ENCODE measurements at places on chromosomes 7 and 10.

DNA sequence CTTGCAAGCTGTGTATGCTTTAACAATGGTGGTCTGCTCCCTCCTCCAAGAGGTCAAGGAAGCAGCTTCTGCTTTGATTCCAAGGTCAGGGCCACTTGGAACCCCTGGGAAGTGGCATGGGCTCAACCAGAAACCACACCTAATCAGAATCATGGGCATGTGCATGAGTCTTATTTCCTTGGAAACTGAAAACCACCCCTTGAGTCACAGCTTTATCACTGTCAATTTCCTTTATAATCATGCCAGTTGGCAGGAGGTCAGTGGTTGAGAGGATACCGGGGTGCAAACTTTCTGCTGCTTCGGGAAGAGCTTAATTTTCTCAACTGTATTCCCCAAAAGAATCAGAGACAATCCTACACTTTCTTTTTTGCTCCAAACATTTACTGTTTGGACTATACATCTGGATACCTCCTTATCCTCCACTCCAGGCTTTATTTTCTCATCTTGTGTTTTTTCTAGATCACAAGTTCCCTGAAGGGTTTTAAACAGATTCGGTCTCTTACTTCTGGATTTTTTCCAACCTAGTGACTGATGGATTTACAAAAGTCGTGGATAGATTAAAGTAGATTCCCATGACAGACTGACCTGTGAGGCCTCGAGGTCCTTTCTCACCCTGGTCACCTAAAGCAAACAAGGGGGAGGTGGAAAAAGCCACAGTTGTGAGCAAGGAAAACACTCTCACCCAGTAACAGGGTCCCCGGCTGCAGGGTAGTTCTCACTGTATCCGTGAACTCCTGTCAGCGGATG is 36.0 kb downstream of the COL17A1 start:
- DNase-seq = no peak

GRCh38 chr10:102649797-102650654 is 5.7 kb downstream of the TRIM8 start:
- DNase-seq = no peak

DNA sequence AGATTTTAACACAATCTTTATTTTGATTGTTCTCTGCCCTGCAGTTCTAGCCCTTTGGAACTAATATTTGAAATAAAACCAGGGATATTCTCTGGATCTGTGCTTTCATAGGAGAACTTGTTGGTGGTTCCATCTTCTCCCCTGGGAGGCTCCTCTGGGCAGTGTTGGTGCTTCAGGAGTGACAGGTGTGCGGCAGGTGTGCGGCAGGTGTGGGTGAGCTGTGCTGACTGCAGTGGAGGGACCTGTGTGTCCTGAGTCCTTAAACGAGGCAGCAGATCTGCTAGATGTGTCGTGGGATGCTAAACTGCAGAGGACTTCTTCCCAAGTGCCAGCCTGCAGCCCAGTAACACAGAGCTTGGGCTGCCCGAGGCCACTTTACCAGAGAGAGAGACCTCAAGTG is 98.4 kb downstream of the LYZL1 start:
- no peak for DNase-seq

GRCh38 chr7:129468547-129468946 is 33.8 kb upstream of the SMKR1 start:
- DNase-seq = no peak

DNA sequence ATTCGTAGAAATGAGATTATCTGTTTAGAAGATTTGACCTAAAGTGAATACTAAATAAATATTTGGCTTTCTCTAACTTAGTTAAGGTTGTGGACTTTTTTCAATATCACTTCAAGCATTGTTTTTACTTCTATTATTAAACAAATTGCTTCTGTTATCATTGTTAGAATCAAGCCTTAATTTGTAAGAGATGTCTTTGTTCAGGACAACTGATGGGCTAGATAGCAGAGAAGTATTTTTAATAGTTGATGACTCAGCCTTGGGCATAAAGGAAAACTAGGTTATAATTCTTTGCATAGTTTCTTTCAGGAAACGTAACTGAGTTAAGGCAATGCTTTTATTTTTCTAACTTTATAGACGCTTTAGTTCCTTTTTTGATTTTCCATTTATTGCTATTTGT is 128.8 kb upstream of the SMIM30 start:
- DNase-seq = no peak

- DNase-seq = no peak
Measured at GRCh38 chr10:129706081-129706480, 239.0 kb downstream of the MGMT start.

- no peak for DNase-seq
Measured at GRCh38 chr10:106931159-106931852, 233.2 kb downstream of the SORCS1 start.

DNA sequence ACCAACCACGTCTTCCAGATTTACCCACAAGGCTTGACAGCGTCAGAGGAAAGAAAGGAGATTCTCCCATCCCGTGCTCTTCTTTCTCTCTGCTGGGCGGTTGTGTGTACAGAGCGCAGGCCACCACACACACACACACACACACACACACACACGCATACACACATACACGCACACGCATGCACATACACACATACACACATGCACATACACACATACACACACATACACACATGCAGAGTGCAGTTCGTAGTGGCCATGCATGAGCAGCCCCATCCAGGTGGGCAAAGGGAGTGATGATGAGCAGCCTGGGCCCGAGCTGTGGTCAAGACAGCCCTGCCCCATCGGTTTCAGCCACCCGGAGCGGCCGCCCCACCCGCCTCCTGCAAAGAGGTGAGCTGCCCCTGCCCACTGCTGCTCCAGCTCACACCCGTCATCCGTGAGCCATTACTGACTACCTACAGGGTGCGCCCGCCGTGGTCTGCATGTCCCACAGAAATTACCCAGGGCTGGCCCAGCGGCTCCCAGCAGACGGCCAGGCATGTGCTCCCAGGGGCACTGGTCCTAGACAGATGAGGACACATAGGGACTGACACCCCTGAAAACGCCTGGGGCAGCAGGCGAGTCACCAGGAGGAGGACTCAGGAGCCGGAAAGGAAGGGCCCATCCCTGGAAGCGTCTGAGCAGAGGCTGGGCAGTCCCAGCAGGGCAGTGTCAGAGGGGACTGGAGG is 69.6 kb downstream of the ASB13 start:
- DNase-seq = no peak

DNA sequence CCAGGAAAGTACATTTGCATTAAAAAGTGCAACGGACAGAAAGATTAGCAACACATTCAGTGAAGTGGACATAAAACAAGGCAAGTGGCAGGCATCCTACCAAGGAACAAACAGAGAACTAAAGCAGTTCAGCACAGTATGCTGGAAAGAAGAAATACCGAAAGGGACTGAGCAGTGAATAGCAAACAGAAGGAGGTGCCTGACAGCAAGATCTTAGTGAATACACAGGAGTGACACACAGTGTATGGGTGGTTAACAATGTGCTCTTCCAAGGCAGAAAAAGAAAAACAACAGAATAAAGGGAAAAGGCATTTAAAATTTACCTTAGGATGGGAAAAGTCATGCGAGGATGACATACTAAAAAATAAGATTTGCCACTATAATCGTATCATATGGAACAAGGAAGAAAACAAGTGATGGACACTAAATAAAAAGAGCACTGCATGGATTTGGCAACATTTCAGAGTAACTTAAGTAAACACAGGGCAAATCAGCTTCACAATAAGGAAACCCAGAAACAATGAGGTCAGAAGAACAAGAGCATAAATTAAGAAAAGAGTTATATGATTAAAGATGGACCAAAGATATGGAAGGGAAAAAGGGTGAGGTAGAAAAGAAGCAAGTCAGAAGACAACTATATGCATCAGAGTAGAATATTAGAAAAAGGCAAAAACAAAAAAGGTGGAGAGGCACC is 29.5 kb downstream of the MEST start:
- DNase-seq = no peak

DNA sequence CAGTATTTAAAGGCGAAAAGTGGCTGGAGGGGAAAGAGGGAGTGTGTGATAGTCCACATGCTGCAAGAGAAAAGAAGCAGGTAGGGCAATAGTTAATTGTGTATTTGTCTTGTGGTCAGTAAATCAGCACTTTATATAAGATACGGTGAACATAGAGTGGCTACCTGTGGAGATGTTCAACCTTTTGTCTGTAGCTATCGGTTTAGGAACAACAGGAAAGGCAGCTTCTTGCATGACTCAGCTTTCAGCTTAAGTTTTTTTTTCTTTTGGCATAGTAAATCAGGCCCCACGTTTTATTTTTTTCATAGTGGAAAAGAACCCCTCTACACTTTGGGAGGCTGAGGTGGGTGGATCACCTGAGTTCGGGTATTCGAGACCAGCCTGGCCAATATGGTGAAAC is 14.2 kb upstream of the MTPN start:
- no peak for DNase-seq

GRCh38 chr7:19522486-19522885 is 186.4 kb downstream of the POLR1F start:
- DNase-seq = no peak

- DNase-seq = no peak
Measured at GRCh38 chr7:121139427-121139826, 150.9 kb downstream of the CPED1 start.

DNA sequence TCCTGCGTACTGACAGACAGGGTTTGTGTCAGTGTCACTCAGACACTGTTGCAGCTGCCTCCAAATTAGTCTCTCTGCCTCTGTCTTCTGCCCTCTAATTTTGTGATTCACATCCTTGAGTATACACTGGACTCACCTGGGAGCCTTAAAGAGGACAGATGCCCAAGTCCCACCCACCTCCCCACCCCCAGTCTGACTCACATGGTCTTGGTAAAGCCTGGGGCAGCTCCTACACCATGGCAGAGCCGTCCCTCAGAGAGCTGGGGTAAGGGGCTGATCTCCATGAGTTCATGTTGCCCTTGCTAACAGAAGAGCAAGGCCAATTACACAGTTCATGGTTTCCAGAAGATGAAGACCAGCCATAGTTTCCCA is 197.6 kb upstream of the STK17A start:
- DNase-seq = no peak

- DNase-seq = no peak
Measured at GRCh38 chr7:155009570-155010157, 6.7 kb upstream of the PAXIP1 start.

- DNase-seq = no peak
Measured at GRCh38 chr10:62000037-62000603, 98.6 kb downstream of the ARID5B start.

DNA sequence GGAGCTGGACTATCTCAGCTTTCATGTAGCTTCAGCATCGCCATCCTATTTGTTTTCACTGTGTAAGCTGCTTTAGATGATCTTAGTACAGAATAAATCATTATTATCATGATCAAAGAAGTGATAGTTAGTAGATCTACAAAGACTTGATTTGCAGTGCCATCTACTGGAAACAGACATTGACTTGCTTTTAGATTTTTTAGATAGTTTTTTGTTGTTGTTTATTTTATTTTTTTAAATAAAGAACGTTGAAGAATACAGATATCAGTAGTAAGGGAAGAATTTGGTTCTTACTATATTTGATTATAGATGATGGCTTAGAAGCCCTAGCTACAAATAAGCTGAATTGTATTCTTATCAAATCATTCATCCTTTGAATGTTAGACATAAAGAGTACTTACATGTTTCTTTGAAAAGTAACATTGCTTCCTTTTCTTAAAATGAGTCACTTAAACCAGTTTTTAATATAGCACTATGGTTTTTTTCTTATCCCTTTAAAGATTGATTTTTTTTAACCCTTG is 6.3 kb upstream of the SFMBT2 start:
- DNase-seq = no peak

DNA sequence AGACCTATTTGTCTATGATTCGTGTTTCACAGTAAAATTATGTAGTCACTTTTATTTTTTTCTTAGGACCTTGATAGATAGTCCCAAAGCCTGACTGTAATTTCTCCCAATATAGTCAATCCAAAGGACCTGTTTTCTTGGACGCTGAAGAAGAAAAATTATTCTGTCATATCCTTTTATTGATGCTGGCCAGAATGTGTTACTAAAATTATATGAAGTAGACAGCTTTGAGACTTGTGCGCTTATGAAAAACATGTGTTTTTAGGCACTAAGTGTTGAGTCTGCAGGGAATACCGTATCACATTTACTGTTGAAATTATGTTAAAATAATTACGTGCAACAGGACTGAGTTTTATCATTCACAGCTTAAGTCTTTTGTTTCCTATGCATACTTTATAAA is 17.9 kb downstream of the TES start:
- DNase-seq = no peak

GRCh38 chr7:108459922-108460551 is 3.8 kb upstream of the NRCAM start:
- peak; percentile 38 for DNase-seq

DNA sequence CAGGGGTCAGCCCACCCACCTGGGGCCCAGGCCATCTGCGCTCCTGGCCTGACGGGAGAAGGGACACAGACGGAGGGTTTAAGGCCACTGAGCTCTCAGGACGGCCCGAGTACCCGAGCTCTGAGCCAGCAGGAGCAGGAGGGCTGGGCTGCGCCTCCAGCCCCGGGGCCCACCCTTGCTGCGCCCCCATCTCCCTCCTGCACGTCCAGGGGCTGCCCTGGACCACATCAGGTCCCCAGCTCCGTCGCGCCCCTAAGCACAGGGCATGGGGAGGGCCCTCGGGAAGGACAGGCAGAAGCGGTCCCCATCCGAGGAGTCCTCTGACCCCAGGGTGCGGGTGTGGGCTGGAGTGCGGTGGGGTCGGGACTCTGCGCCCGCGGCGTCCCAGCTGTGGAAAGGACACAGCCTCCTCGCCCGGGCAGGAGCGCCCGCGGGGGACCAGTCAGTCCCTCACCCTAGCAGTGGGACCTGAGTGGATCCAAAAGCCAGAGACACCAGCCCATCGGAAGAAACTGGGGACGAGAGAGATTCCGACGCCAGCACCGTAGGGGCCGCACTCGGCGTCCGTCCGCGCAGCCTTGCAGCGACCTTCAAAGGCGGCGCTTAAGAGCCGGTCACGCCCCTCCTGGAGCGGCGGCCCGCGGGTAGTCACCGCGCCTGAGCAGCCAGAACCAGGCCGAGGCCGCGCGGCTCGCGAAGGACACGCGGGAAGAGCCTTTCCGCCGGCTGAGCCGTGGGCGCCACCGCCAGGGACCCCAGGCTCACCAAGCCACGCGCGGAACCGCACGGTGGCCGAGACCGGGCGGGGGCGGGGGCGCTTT is 15.9 kb downstream of the CAMK2B start:
- peak; percentile 74 for DNase-seq

GRCh38 chr10:48838834-48839233 is 100.8 kb downstream of the LRRC18 start:
- DNase-seq = no peak

DNA sequence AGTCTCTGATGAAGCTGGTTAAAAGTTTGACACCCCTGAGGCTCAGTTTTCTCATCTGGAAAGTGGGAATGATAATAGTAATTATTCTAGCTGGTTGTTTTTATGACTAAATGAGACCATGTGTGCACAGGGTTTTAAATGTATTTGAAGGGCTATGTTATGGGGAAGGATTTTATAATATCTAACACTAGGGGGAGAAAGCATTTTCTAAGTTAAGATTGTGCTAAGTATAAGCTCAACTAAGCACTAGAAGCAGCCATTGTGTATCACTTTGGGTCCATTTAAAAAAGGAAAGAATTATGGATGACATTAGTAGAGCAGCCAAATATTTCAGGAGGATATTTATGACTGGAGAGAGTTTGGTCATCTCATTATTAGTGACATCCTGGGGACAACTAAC is 49.5 kb upstream of the CREB5 start:
- no peak for DNase-seq

- DNase-seq = no peak
Measured at GRCh38 chr7:67429735-67430134, 433.1 kb downstream of the TYW1 start.

All from testis (tissue), 5 donors.